Progenitor cell of endocrine pancreas (in vitro differentiated cells): ENCODE measurements at places on chromosomes 13 and 19. TPM values are rescaled to one million over a fixed set of nuclear protein-coding genes. Genes with fewer than 3 reads are reported as not detected.

DNA sequence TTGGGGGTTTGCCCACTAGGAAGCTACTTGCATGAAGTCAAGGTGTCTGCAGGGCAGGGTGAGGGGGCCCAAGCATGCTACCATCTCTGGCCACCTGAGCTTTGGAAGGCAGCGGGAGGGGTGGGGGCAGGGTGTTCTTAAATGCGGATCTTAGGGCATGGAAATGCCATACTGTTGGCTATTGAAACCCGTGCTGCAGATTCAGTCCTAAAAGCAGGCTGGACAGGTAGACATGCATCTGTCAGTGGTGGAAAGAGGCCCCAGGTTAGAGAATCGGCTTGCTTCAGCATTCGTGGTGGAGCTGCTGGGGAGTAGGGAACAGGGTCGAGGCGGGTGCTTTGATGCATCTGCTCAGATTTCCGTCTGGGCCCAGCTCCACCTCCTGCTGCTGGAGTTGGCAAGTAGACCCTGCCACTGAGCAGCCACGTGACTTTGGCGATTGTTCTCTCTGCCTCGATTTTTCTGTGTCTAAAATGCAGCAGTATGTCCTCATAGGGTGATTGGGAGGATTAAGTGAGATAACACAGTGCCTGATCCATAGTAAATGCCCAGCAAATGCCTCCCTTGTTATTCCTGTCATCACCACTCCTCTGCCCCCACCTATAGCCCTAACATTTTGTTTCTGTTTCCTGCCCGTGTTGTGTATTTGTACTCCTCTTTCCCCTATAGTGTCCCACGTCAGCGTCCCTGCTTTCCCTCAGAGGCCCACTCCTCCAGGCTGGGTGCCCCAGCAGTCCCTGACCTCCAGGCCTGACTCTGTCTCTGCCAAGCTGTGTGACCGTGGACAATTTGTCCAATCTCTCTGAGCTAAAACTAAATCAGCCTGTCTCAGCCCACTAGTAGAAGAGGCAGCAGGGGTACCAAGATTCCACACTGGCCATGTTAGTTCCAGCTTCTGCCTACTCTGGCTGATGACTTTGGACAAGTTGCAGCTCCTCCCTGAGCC is 5.8 kb downstream of the PPP1R37 start:
- no peak for DNase-seq

DNA sequence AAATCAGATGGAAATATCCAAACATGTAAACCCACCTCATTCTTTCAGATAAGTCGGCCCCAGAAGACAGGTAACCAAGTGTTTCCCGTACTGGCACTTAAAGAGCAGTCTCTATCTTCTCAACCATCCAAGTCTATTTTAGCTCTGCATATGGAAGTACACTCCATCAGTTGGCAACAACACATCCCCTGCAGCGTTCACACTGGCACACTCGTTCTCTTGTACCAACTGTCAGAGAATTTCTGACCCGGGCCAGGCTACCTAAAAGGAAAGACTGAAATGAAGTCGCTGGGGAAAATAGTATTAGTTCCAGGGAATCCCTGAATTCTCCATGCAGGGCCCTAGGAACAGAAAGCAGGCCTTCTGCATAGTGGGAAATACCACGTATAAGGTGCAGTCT is 109.3 kb downstream of the RXFP2 start:
- DNase-seq, result no peak

DNA sequence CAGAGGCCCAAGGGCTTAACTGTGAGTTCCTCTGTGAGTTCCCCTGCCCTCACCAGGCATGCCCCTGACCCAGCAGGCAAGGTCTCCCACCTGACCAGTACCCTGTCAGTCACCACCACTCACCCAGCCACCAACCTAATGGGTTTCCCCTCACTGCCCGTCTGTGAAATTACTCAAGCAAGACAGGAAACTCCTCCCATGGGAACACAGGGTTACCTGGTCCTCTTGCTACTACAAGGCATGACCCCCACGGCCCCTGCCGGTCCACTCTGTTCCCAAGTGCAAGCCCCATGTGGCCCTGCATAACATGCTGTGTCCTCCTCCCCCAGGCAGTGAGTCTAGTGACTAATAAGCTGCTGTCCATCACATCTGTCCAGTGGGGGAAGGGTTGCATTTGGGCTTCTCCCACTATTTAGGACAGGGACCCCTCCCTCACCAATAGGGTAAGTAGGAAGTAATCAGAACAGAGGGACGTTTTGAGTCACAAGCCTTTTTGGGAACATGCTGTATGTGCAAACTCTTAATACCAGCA is 8.0 kb upstream of the DHRS12 start:
- DNase-seq, result no peak

- DNase-seq, result no peak
Observed at GRCh38 chr13:18953139-18953930, 228.3 kb downstream of the TUBA3C start.

NFKBIB gene
- total RNA-seq, result 18.0 and 18.8 TPM in 2 replicates

- no peak for DNase-seq
Observed at GRCh38 chr13:19836472-19836871, 27.0 kb downstream of the ZMYM5 start.

DNA sequence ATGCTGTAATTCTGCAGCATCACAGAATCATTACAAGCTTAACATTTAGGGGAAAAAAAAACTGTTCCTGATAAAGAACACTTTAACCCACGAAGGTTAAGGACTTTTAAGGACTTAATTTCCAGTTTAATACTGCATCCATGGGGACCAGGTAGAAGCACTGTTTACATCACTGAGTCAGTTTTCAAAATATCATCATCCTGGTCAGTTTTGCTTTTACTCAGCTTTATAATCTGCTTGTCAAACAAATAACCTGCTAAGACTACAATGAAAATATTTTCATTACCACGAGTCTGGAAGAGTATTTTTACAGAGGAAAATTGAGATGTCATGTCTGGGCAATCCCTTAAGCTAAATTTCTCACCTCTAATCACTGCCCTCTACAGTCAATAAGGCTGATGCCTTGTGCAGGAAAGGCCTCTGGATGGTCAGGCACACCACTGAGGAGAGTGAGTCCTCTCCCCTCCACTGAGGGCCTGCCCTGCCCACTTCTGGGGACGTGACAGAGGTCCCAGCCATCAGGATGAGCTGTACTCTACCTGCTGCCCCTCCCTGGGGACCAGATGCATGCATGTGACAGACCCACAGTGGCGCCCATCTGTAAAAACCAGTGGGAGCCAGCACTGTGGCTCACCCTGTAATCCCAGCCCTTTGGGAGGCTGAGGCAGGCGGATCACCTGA is 31.0 kb downstream of the FOXO1 start:
- no peak for DNase-seq

MRPL57 gene
- total RNA-seq, result 22.0 and 22.8 TPM in 2 replicates

DNA sequence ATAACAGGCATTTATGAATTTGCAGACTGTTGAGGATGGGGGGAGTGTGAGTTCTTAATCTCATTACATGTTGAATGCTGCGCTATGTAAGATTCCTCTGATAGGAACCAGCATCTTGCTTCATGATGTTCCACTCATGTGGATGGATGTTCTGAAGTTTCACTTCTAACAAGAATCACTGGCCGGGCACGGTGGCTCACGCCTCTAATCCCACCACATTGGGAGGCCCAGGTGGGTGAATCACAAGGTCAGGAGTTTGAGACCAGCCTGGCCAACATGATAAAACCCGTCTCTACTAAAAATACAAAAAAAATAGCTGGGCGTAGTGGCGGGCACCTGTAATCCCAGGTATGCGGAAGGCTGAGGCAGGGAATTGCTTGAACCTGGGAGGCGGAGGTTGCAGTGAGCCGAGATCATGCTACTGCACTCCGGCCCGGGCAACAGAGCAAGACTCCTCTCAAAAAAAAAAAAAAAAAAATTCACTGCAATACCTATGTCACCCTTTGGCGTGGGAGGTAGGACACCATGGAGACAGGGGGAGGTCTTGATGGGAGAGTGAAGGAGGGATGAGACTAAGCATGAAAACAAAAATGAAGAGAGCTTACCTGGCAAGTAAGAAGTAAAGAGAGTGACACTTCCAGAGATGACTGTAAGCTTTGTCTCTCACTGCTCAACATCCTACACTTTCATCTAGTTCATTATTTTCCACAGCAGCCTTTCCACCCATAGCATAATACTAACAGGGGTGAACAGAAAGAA is 133.0 kb downstream of the DCT start:
- DNase-seq, result no peak

- no peak for DNase-seq
Observed at GRCh38 chr13:96553796-96554195, 440.5 kb downstream of the OXGR1 start.
